ENCODE measurements at places on chromosomes 3 and 15. TPM values are rescaled to one million over a fixed set of nuclear protein-coding genes. Genes with fewer than 3 reads are reported as not detected.

GRCh38 chr3:136343873-136344555 lies 93.9 kb downstream of the PCCB start:
- no peak for DNase-seq

Gene LRRN1
- 1.4 TPM for total RNA-seq

DNA sequence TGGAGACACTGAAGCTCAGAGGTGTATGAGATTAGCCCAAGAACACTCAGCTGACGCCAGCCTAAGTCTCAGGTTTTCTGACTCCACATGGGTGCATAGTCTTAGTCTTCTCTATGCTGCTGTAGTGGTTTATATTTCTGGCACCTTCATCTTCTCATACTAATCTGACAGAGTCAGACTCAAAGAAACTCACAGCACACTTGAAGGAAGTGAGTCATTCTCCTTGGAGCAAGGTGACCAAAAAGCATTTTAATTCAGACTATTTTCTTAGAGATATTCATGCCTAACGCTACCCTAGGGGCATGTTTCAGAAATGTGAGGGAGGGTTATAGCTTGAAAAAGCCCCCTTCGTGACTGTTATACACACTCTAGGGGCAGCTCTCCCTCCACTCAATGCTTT lies 775.3 kb upstream of the ARPP21 start:
- DNase-seq: no peak

GRCh38 chr15:40501487-40501886 lies 30.7 kb downstream of the CHST14 start:
- DNase-seq: no peak

Gene SMCO1
- not detected for total RNA-seq

Gene CMTM8
- total RNA-seq: 2.6 TPM

- no peak for DNase-seq
Observed at GRCh38 chr15:65338823-65339222, 34.3 kb downstream of the RNU5B-1 start.

All from activated naive CD8-positive, alpha-beta T cell treated with anti-CD3 and anti-CD28 coated beads, Interleukin-2, amount 10 ng/mL, durations not matched to agents 7 days and 5 days (primary cell).